NCI-H1436 (cell line): ENCODE measurements at places on chromosomes 6 and 20.

DNA sequence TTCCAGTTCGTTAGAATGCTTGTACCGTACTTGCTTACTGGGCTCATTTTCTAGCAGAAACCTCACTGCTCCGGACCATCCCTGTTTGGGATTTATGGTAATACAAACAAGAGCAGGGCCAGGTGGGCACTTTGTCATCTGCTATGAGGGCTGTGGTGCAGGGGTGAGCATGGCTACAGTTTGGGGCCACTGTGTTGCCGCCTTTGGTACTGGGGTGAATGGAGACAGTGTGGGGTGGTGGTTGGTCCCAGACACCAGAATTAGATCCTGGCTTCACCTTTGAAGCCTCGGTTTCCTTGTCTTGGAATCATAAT lies 95.0 kb downstream of the TOX2 start:
- DNase-seq, result no peak

DNA sequence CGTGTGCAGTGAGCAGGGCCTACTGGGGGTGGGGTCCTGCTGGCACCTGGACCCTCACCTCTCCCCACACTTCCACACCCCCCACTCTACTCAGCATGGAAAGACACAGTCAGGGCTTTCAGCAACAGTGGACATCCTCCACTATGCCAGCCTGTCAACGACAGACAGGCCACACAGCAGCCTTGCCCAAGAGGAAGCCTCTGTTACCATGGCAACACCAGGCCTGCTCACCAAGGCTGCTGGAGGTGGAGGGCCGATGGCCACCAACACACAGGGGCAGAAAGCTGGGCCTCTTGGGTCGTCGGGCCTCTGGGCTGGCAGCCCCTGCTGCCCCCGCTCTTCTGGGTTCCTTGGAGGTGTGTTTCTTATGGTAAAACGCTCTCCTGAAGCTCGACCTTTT lies 13.6 kb downstream of the BNIP5 start:
- no peak for DNase-seq

DNA sequence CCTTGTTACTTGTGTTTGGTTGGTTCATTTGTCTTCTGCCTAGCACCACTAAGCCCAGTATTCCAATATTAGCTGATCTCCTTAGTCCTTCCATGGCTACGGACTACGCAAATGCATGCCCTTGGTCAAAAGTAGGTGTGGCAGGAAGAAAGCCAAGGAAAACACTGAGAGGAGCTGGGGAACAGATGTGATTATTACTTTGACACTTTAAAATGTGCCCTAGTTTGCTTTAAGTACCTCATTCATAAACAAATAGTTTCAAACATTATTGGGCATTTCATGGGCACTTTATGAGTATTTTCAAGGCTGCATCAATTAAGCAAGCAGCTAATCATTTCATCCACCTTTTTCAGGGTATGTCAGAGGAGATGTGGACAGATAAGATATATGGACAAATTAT lies 60.1 kb upstream of the HDDC2 start:
- DNase-seq, result no peak

DNA sequence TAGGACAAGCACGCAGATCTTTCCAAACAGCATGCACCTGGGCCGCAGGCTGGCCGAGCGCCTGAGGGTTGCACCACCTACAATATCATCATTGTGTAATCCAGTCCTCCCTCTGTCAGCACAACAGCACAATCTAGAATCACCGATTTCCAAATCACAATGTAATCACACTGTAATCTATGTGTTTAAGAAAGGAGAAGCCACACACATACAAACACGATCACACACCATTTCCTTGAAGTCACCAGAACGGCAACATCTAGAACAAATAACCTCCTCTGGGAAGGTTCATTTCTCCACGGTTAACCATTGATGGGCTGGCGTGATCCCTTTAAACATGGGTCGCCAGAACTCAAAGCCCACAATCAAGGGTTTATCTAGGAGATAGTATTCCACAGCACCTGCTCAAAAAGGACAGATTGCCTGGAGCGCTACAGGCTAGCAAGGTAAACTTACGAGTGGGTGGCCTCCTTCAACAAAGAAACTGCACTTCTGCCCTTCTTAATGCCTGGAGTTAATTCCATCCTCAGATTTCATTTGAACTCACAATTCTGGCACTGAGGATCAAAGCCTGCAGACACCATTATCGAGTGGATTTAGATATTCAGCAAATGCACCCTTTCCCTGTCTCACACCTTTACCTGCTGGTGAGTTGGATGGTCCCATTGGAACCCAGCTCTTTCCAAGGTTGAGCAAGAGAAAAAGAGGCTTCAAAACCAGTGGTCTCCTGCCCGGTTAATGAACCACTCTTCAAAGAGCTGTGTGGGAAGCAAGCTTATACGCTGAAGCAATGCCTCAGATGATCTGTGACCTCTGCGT lies 83.8 kb upstream of the FOXQ1 start:
- no peak for DNase-seq
